Upper lobe of left lung (tissue), 6 donors: ENCODE measurements at places on chromosomes 5 and 9. TPM values are rescaled to one million over a fixed set of nuclear protein-coding genes. Genes with fewer than 3 reads are reported as not detected.

DNA sequence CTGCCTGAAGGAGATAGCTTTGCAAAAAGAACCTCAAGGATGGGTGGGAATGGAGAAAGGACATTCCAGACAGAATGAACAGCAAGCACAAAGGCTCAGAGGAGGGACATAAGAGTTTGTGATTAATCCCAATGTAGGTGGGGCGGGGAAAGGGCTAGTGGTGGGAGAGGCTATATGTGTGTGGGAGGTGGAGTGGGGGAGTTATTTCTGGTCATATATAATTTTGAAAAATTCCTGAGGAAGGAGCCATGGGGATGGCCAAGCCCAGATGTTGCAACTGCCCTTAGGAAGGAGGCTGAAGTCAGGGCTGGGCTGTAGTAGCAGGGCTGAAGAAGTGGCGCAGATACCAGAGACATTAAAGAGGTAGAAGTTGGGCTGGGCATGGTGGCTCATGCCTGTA is 13.4 kb upstream of the CCL27 start:
- no peaks in the 10 kb centered on the region for H3K27me3 ChIP-seq
- no peak for DNase-seq
- H3K4me3 ChIP-seq, result no peak overlapping the region
- H3K4me1 ChIP-seq, result no peaks in the 10 kb centered on the region

- H3K27me3 ChIP-seq, result no peaks in the 10 kb centered on the region
- peaks cover 13% of the 10 kb centered on the region for H3K4me1 ChIP-seq
- H3K4me3 ChIP-seq, result no peak overlapping the region
- H3K27ac ChIP-seq, result no peak overlapping the region
- peaks cover 29% of the 10 kb centered on the region for H3K36me3 ChIP-seq
- DNase-seq, result no peak
These were observed 4.1 kb downstream of the TESK1 start for GRCh38 chr9:35609001-35609819.

The SKIC3 gene
- 49.7 TPM for total RNA-seq

The SVEP1 gene
- total RNA-seq, result 54.5 TPM

The TICAM2 gene
- total RNA-seq, result 1.5 TPM

The IL9 gene
- not detected for total RNA-seq

The SLC6A18 gene
- total RNA-seq, result not detected

GRCh38 chr9:27679338-27679737 is 106.1 kb upstream of the C9orf72 start:
- no peak overlapping the region for H3K4me3 ChIP-seq
- H3K36me3 ChIP-seq, result no peaks in the 10 kb centered on the region
- H3K27me3 ChIP-seq, result no peaks in the 10 kb centered on the region
- DNase-seq, result no peak
- H3K4me1 ChIP-seq, result no peaks in the 10 kb centered on the region
- H3K27ac ChIP-seq, result no peak overlapping the region

The FAM221B gene
- total RNA-seq, result 0.10 TPM

The MAMDC4 gene
- total RNA-seq, result 4.3 TPM

DNA sequence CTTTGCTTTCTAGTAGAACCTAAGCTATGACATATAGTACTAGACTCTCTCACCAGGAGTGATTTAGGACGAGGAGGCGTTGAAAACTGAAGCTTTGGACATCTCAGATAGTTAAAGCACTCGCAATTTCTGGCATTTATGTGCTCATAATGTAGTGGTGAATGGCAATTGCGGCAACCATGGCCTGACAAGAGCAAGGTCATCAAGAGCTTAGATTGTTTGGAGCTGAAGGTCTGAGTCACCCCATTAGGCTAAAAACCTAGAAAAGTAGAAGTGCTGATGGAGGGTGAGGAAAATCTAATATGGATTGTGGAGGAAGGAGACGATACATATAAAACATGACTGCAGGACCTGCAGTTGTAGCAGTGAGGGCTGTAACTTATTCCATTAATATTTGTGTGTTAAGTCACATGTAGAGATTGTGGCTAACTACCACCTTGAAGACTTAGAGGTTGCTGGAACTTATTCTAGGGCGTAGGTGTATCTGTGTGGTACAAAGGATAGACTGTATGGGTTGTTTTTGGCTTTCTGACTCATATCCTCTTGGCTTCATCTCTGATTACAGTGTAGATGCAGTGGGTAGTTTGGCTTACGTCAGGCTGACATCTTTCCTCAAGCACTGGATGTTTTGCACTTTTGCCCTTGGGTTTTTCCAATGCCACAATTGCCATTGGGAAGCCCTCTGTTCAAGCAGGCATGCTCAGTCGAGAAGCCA is 138.9 kb upstream of the CDKN2B start:
- no peaks in the 10 kb centered on the region for H3K27me3 ChIP-seq
- H3K4me1 ChIP-seq, result no peaks in the 10 kb centered on the region
- H3K4me3 ChIP-seq, result no peak overlapping the region
- H3K27ac ChIP-seq, result no peak overlapping the region
- H3K36me3 ChIP-seq, result no peaks in the 10 kb centered on the region

GRCh38 chr9:132789719-132790118 is 88.4 kb downstream of the AK8 start:
- H3K27ac ChIP-seq, result no peak overlapping the region
- no peaks in the 10 kb centered on the region for H3K27me3 ChIP-seq
- no peak overlapping the region for H3K4me3 ChIP-seq
- no peaks in the 10 kb centered on the region for H3K4me1 ChIP-seq

The AQP7 gene
- total RNA-seq, result 23.0 TPM

- no peaks in the 10 kb centered on the region for H3K4me1 ChIP-seq
- H3K27me3 ChIP-seq, result no peaks in the 10 kb centered on the region
- H3K36me3 ChIP-seq, result no peaks in the 10 kb centered on the region
- no peak overlapping the region for H3K27ac ChIP-seq
These were observed 115.9 kb upstream of the GAS1 start for GRCh38 chr9:87063246-87063645.

The GPX3 gene
- total RNA-seq, result 1,240 TPM
